ENCODE measurements at places on chromosomes 13 and 19.

DNA sequence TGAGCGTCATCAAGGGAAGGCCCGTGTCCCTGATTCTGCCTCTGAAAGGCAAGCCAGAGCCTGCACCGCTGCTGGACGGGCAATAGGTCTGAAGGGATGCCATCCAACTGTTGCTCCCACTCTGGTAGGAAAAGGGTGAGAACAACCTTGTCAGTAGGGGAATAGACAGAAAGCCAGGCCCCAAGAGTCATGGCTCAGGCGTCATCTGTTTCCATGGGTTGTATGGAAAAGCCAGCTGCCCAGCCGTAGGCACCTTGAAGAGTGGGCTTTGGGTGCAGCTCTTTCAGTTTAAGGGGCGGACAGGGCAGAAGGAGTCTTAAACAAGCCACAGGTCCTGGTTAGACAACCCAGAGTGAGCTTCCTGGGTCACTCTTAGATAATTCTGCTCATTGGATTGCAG is 66.5 kb downstream of the RNF6 start:
- DNase-seq = no peak
- H3K36me3 ChIP-seq = no peaks in the 10 kb centered on the region
- no peak overlapping the region for H3K27ac ChIP-seq

- no peak overlapping the region for H3K4me3 ChIP-seq
- no peak for DNase-seq
- peaks cover 5% of the 10 kb centered on the region for H3K36me3 ChIP-seq
- H3K27ac ChIP-seq = no peak overlapping the region
These were observed 1362.2 kb downstream of the OLFM4 start for GRCh38 chr13:54390841-54391240.

- peak; percentile 88 for DNase-seq
- peak overlapping the region; percentile 68 for H3K4me3 ChIP-seq
- peaks cover 6% of the 10 kb centered on the region for H3K27me3 ChIP-seq
- no peaks in the 10 kb centered on the region for H3K36me3 ChIP-seq
- H3K4me1 ChIP-seq = no peaks in the 10 kb centered on the region
These were observed 12.1 kb upstream of the PEX11G start for GRCh38 chr19:7500811-7501450.

GRCh38 chr13:59532405-59532804 is 631.3 kb downstream of the DIAPH3 start:
- no peaks in the 10 kb centered on the region for H3K36me3 ChIP-seq
- no peak overlapping the region for H3K4me3 ChIP-seq
- H3K27me3 ChIP-seq = no peaks in the 10 kb centered on the region
- peaks cover 5% of the 10 kb centered on the region for H3K4me1 ChIP-seq
- no peak overlapping the region for H3K27ac ChIP-seq
- no peak for DNase-seq

DNA sequence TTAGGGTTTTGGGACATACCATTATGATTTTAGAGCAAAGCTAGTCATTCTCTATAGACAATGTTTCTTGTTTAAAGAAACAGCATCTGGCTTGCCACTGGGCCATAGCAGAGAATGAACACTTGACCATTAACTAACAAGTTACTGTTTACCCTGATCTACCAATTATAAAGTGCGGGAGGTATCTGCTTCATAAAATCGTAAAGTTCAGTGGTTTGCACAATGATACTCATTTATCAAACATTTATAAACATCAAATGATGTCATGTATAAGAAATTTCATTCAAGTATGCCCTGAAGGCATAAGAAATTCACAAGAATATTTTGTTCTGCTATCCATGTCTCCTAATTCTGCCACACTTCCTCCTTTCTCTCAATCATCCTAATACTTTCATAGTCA is 139.2 kb downstream of the PCDH20 start:
- no peak overlapping the region for H3K4me3 ChIP-seq
- no peak overlapping the region for H3K27ac ChIP-seq
- peaks cover 3% of the 10 kb centered on the region for H3K27me3 ChIP-seq
- no peaks in the 10 kb centered on the region for H3K4me1 ChIP-seq

DNA sequence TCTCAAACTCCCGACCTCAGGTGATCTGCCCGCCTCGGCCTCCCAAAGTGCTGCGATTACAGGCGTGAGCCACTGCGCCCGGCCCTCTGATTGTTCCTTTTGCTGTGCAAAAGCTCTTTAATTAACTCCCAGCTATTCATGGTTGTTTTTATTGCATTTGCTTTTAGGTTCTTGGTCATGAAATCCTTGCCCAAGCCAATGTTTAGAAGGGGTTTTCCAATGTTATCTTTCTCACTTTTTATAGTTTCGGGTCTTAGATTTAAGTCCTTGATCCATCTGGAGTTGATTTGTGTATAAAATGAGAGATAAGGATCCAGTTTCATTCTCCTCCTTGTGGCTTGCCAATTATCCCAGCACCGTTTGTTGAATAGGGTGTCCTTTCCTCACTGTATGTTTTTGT is 19.2 kb upstream of the GRTP1 start:
- H3K4me3 ChIP-seq = no peak overlapping the region
- H3K27me3 ChIP-seq = no peaks in the 10 kb centered on the region
- peaks cover 34% of the 10 kb centered on the region for H3K36me3 ChIP-seq
- H3K4me1 ChIP-seq = no peaks in the 10 kb centered on the region
- H3K27ac ChIP-seq = no peak overlapping the region

GRCh38 chr13:20182231-20182846 is 10.4 kb downstream of the GJB2 start:
- H3K4me3 ChIP-seq = no peak overlapping the region
- H3K4me1 ChIP-seq = peaks cover 22% of the 10 kb centered on the region
- DNase-seq = no peak
- H3K36me3 ChIP-seq = peaks cover 4% of the 10 kb centered on the region

- no peaks in the 10 kb centered on the region for H3K36me3 ChIP-seq
- H3K27me3 ChIP-seq = peaks cover 8% of the 10 kb centered on the region
- H3K27ac ChIP-seq = no peak overlapping the region
- H3K4me3 ChIP-seq = no peak overlapping the region
These were observed 164.2 kb downstream of the FOXO1 start for GRCh38 chr13:40502236-40502635.

DNA sequence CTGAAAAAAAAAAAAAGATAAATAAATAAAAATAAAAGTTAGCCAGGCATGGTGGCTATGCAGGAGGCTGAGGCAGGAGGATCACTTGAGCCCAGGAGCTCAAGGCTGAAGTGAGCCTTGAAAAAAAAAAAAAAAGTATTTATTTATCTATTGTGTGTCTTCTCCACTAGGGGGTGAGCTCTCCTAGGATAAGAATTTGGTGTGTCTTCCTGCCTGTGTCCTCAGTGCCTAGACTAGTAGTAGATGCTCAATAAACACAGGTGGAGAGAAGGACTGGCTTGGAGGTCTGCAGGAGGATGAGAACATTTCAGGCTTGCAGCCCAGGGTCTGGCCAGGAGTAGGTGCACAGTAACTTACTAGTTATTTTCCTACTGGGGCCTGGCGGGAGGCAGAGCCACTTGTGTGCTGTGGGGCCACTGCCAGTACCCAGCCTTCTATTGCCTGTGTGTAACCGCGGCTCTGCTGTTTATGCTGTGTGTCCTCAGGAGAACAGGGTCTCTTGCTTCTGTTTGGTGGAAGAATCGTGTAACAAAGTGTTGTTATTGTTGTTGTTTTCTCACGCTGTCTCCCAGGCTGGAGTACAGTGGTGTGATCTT is 5.4 kb downstream of the LMTK3 start:
- no peak overlapping the region for H3K4me3 ChIP-seq
- no peak for DNase-seq
- H3K4me1 ChIP-seq = peaks cover 7% of the 10 kb centered on the region
- no peaks in the 10 kb centered on the region for H3K36me3 ChIP-seq

- no peak for DNase-seq
- no peaks in the 10 kb centered on the region for H3K36me3 ChIP-seq
- no peak overlapping the region for H3K4me3 ChIP-seq
These were observed 100.3 kb upstream of the DOCK9 start for GRCh38 chr13:99078017-99078771.

DNA sequence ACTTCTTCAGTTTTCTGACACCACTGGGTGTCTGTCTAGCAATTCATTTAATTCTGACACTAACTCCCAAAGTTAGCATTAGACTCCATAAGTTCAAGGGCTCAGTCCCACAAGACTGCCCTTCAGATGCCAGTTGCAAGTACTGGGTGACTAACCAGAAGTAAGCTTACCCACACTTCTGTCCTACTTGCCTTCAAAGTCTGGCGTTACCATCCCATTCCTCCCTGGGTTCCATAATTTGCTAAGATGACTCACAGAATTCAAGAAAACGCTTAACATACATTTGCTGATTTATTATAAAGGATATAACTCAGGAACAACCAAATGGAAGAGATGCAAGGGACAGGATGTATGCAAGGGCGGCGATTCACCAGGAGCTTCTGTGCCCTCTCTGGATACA is 45.5 kb upstream of the NPAS1 start:
- no peak overlapping the region for H3K27ac ChIP-seq
- peaks cover 32% of the 10 kb centered on the region for H3K4me1 ChIP-seq
- DNase-seq = no peak
- H3K4me3 ChIP-seq = no peak overlapping the region
- H3K27me3 ChIP-seq = no peaks in the 10 kb centered on the region
- no peaks in the 10 kb centered on the region for H3K36me3 ChIP-seq

DNA sequence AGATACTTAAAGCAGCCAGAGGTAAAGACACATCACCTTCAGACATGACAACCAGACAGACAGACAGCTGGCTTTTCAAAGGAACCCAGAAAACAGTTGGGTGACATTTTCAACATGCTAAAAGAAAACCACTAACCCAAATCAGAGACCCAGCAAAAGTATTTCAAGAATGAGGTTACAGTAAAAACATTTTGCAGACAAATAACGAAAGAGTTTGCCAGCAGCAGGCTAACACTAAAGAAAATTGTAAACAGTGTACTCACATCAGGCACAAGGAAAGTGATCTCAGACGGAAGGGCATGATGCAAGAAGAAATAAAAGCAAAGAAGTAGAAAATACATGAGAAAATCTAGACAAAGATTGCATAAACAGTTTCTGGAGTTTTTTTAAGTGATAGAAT is 46.4 kb downstream of the AP1M1 start:
- H3K4me1 ChIP-seq = no peaks in the 10 kb centered on the region
- H3K4me3 ChIP-seq = no peak overlapping the region
- no peaks in the 10 kb centered on the region for H3K36me3 ChIP-seq
- no peak overlapping the region for H3K27ac ChIP-seq
- DNase-seq = no peak

DNA sequence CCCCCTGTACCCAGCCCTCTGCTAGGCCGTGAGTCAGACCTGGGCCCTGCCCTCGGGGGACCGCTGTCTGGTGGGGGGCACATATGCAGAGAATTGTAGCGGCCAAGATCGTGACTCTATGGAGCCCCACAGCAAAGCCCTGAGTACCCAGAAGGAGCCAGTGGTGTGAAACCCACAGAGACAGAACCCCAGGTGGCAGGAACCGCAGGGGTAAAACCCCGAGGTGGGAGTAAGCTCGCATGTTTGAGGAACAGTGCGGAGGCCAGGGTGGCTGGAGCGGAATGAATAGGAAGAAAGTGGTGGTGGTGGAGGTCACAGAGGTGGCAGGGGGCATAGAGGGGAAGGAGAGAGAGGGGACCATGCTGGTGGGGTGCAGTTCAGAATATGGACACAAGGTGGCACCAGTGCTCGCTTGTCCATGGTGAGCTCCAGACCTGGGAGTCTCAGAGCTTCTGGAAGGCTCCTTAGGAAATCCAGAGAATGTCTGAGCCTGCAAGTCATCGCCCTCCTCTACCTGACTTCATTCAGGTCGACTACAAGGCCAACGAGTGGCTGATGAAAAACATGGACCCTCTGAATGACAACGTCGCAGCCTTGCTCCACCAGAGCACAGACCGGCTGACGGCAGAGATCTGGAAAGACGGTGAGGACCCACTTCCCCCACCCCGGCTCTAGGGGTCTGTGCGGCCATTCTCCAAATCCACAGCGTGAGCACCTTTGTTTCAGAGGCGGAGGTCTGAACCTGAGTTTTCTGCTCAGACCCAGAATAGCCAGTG is 48.9 kb downstream of the MYH14 start:
- no peaks in the 10 kb centered on the region for H3K4me1 ChIP-seq
- no peak for DNase-seq
- peaks cover 2% of the 10 kb centered on the region for H3K27me3 ChIP-seq
- H3K27ac ChIP-seq = no peak overlapping the region
- H3K4me3 ChIP-seq = no peak overlapping the region

- no peak for DNase-seq
- H3K27me3 ChIP-seq = peaks cover 55% of the 10 kb centered on the region
- H3K4me3 ChIP-seq = peak overlapping the region; percentile 71
- no peak overlapping the region for H3K27ac ChIP-seq
- peaks cover 8% of the 10 kb centered on the region for H3K36me3 ChIP-seq
These were observed 960 bp upstream of the GSX1 start for GRCh38 chr13:27791146-27791900.

GRCh38 chr13:112773601-112774447 is 84.0 kb downstream of the ATP11A start:
- H3K36me3 ChIP-seq = peaks cover 4% of the 10 kb centered on the region
- H3K4me1 ChIP-seq = peaks cover 51% of the 10 kb centered on the region
- peak overlapping the region; percentile 17 for H3K27ac ChIP-seq
- peak; percentile 13 for DNase-seq
- H3K27me3 ChIP-seq = peaks cover 16% of the 10 kb centered on the region

- DNase-seq = peak; percentile 53
- peak overlapping the region; percentile 80 for H3K4me3 ChIP-seq
- peaks cover 72% of the 10 kb centered on the region for H3K4me1 ChIP-seq
- H3K36me3 ChIP-seq = peaks cover 5% of the 10 kb centered on the region
- peak overlapping the region; percentile 95 for H3K27ac ChIP-seq
- H3K27me3 ChIP-seq = peaks cover 6% of the 10 kb centered on the region
These were observed 69.0 kb upstream of the NPAS1 start for GRCh38 chr19:46950526-46951170.

- H3K27ac ChIP-seq = no peak overlapping the region
- no peaks in the 10 kb centered on the region for H3K4me1 ChIP-seq
- DNase-seq = peak; percentile 32
- no peaks in the 10 kb centered on the region for H3K36me3 ChIP-seq
- peak overlapping the region; percentile 68 for H3K4me3 ChIP-seq
These were observed 13.0 kb downstream of the TRIP10 start for GRCh38 chr19:6752256-6753177.

GRCh38 chr19:19224150-19224851 is 12.5 kb downstream of the NCAN start:
- no peak overlapping the region for H3K4me3 ChIP-seq
- H3K27ac ChIP-seq = no peak overlapping the region
- peaks cover 4% of the 10 kb centered on the region for H3K36me3 ChIP-seq
- no peak for DNase-seq
- no peaks in the 10 kb centered on the region for H3K4me1 ChIP-seq

- H3K27ac ChIP-seq = no peak overlapping the region
- no peaks in the 10 kb centered on the region for H3K27me3 ChIP-seq
- peaks cover 3% of the 10 kb centered on the region for H3K4me1 ChIP-seq
- H3K4me3 ChIP-seq = no peak overlapping the region
These were observed 1193.1 kb upstream of the MIR17HG start for GRCh38 chr13:90154311-90154960.

GRCh38 chr13:95301183-95301967 is at the start of gene ABCC4:
Gene ABCC4 (minus strand): TSS chr13:95301451. CDS start chr13:95301314, 137 bp downstream.
- H3K27ac ChIP-seq = no peak within 1 kb of the TSS
- peak; percentile 74 for DNase-seq
- H3K36me3 ChIP-seq = no peaks in the 10 kb centered on the region
- H3K4me3 ChIP-seq = peak within 1 kb of the TSS; percentile 94
- H3K27me3 ChIP-seq = peaks cover 9% of the 10 kb centered on the region

- no peak overlapping the region for H3K4me3 ChIP-seq
- no peak overlapping the region for H3K27ac ChIP-seq
- no peaks in the 10 kb centered on the region for H3K4me1 ChIP-seq
- DNase-seq = no peak
- peaks cover 2% of the 10 kb centered on the region for H3K27me3 ChIP-seq
These were observed 76.2 kb upstream of the TNFSF11 start for GRCh38 chr13:42497798-42498197.
